ENCODE measurements at places on chromosomes 12 and 14.

- no peak for DNase-seq
These were observed 35.5 kb upstream of the SOCS2 start for GRCh38 chr12:93536766-93537488.

DNA sequence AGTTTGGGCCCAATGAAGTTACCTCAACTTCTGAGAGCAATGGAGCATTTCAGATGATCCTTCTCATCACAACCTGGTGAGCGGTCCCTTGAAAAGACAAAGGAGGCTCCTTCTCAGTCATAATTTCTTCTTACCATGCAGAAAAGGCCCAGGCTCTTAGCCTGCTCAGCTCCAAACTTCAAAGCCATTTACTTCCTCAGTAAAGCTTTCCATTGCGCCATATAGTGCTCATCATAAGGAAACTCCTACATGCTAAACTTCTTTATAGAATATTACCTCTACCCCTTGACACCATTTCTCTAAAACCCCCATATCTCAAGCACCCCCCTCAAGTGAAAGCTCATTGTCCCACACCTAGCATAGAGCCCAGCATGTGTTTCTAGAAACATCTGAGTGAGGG is 127.1 kb downstream of the GTF2A1 start:
- no peak for DNase-seq

- no peak for DNase-seq
These were observed 13.7 kb upstream of the OR5AU1 start for GRCh38 chr14:21169573-21169972.

GRCh38 chr14:93960108-93960475 is 16.3 kb downstream of the ASB2 start:
- peak; percentile 69 for DNase-seq

- DNase-seq: no peak
These were observed 19.0 kb downstream of the FAM222A start for GRCh38 chr12:109732321-109733305.

DNA sequence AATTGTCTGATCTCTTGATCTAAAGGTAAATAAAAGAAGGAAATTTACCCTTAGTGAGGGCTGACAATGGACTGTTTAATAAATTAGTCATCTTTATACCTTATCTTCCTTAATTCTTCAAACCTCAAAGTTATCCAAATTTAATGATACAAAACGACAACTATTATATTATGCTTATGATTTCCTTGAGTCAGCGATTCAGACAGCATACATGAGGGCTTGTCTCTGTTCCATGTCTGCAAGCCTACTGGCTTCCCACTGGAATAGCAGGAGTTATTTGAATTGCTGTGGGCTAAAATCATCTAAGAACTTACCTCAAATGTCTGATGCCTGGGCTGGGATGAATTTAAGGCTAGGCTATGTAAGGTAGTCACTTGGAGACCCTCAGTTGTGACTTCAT is 197.2 kb upstream of the MDGA2 start:
- no peak for DNase-seq

DNA sequence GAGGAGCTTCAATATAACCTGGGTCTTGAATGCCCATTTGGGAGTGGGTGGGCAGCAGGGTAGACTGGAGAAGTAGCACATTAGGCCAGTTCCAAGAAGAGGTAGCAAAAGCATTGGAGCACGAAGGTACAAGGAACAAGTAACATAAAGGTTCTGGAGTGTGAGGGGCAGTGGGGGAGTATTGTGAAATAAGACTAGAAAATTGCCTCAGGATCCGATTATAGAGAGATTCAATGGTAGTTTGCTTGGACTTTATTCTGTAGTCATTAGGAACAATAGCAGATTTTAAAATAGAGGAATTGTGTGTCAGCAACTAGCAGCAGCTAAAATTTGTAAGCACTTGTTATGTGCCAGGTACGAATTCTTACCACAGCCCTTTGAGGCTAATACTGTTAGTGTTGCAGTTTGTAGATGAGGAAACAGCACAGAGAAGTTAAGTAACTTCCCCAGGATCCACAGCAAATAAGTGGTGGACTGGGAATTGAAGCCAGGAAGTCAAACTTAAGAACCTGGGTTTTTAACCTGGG is 61.8 kb downstream of the PPFIBP1 start:
- DNase-seq: no peak

DNA sequence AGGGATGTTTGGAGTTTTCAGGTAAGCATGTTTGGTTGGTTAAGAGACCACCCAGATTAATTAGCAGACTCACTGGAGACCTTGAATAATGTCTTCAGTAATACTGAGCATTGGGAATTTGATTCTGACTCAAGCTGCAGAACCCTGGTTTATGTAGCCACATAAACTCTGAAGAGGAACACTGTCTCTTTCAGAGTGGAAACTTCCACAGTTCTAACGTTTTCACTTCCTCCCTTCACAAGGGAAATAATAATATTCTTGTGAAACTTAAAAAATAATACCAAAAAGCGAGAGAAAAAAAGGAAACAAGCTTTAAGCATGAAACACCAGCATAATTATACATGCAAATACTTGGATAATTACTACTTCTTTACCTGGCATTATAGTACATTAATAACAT is 40.0 kb upstream of the ST8SIA1 start:
- DNase-seq: no peak

- DNase-seq: no peak
These were observed 297.5 kb upstream of the SLC16A7 start for GRCh38 chr12:59298296-59298695.

DNA sequence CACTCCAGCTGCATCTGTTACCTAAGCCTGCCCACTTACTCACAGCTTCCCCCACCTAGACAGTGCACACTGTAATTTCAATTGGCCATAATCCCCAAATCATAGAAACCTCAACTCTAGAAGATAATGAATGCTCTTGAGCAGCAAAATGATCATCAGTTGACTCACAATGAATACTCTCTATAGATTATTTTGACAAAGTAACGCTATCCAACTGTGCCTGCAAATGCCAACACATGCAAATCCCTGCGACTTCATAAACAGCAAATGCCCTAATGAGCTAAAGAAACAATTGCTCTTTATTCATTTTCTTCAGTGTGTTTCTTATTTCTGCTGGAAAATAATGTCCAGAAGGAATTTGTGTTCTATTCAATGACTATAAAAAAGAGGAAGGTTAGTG is 319.5 kb downstream of the PAWR start:
- DNase-seq: no peak

DNA sequence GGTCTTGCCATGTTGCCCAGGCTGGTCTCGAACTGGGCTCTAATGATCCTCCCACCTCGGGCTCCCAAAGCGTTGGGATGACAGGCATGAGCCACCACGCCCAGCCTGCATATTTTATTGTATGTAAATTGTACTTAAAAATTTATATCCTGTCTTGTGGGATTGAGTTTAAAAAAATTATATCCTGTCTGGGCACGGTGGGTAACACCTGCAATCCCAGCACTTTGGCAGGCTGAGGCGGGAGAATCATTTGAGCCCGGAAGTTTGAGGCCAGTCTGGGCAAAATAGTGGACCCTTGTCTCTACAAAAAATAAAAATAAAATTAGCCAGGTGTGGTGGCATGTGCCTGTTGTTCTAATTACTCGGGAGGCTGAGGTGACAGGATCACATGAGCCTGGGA is 13.9 kb upstream of the CEBPE start:
- DNase-seq: no peak

GRCh38 chr12:101697197-101697929 is at the start of gene CHPT1:
TSS of gene CHPT1 (plus strand) at chr12:101697640. CDS start at chr12:101697862, 222 bp downstream.
- DNase-seq: peak; percentile 67

DNA sequence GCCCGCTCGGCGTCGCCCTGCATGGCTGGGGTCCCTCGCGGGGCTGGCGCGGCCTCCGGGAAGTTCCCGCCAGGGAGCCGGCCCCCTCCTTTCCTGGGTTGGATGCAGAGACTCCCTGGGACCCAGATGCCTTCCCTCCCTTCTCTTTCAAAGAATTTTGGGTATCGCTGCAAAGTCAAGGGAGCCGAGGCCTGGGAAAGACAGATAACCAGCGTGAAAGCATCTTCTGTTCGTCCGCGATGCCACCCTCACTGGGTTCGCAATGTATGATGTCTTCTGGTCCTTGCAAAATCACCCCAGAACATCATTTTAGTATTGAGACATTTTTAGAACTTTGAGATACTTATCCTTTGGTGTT is 451 bp downstream of the IRAK3 start:
- DNase-seq: no peak

DNA sequence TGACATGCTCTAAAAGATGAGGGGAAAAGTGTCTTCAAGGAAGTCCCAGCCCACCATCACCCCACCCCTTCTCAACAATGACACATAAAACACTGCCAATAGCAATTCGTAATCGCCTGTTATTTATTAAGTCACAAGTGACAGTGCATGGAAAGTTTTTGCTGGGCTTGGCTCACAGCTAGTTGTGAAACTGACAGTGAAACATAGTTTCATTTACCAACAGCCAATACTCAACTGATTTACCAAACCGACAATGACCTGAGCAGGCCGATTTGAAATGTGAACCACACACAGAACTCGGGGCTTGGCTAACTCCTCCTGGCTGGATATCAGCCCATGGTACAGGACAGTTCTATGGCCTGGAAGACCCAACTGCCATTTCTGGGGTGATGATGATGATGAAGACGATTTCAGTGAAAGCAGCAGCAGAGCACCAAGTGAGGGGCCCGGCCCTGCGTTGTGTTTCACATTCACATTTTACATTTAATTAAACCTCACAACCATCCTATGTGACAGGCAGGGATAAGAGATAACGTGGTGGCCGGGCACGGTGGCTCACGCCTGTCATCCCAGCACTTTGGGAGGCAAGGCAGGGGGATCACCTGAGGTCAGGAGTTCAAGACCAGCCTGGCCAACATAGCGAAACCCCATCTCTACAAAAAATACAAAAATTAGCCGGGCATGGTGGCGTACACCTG is 42.7 kb downstream of the CAMKK2 start:
- DNase-seq: no peak

DNA sequence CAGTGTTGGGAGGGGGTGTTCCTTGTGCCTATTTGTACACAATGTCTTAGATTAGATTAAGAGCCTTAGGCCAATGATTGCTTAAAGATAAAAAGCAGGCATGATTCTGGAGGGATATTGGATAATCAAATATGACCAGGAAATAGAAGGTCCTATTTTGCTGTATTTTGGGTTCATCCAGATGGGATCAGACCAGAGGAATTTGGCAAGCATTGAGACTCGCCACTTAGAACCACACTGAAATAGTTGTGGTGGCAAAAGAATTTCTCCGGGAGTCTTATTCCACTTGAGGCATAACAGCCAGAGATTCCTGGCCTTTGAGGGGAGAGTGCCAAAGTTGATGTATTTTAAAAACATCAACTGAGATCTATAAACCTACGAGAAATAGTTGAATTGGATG is 327.2 kb downstream of the RAD51B start:
- DNase-seq: no peak

- no peak for DNase-seq
These were observed 50.4 kb downstream of the MAGOHB start for GRCh38 chr12:10563002-10563401.

DNA sequence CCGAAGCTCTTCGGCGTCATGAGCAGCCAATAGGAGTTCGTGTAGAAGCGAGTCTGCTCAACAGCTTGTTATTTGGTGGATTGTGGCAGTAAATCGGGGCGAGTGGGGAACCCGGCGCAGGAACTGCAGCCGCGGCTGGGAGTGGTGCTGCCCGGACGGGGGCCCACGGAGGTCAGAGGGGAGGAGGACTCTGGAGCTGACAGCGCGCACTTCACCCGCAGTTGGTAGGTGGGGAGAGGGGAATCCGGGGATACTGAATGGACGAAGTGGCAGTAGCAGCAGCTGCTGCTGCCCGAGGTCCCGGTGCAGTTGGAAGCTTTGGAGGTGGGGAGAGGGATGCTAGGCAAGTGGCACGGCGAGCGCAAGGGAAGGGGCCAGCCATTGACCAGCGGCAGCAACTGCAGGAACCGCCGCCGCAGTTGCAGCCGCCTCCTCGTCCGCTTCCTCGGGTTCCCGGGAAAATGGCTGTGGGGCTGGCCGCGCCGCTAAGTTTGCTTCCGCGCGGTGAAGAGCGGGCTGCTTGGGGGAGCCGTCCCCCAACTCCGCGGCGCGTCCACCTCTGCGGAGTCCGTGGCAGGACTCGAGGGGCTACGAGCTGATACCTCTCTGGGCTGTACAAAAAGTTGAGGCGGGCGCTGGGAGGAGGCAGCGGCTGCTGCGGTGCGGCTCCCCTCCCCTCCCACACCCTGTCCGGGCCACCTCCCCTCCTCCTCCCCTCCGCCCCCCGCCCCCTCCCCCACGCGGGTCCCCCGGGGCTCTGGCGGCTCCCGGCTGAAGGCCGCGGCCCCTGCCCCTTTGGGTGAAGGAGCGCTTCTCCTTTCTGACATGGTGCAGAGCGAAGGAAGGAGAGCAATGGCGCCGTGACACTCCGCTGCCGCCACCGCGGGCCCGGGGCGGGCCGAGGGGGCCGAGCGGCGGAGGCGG is at the start of gene ARID4A:
Gene ARID4A (plus strand): TSS at position 79 of the 924 bp plus-strand sequence. CDS start 1,300 bp downstream, outside the sequence.
- DNase-seq: peak; percentile 85

GRCh38 chr14:41201696-41202095 is 405.0 kb upstream of the LRFN5 start:
- DNase-seq: no peak

- no peak for DNase-seq
These were observed 69.0 kb upstream of the CLMN start for GRCh38 chr14:95388699-95389098.

GRCh38 chr12:78204926-78205325 is 374.2 kb downstream of the NAV3 start:
- no peak for DNase-seq

DNA sequence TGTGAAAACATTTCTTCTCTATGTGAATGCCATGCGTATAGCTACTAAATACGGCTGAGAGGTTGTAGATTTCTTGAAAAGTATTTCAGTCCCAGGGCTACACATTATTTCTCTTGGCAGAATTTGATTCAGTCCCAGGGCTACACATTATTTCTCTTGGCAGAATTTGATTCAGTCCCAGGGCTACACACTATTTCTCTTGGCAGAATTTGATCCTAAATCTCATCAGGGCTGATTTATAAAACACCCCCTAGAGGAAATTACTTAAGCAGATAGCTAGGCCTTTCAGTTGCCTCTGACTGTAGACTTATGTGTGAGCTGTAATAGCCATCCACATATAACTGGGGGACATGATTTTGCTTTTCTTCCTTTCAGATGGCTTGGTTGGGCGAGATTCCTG is 50.4 kb downstream of the AK7 start:
- no peak for DNase-seq

DNA sequence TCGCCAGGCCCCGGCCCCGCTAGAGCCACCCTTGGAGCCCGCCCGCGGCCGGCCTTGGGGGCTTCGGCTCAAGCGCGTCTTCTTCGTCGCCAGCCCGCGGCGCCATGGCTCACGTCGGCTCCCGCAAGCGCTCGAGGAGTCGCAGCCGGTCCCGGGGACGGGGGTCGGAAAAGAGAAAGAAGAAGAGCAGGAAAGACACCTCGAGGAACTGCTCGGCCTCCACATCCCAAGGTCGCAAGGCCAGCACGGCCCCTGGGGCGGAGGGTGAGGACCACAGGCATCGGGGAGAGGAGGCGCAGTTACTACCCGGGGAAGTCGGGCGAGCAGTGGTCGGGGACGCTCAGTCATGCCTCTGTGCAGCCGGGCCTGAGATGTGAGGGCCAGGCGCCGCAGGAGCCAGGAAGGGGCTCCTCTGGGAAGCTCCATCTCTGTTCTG is 573 bp downstream of the ARL6IP4 start:
- DNase-seq: no peak

- DNase-seq: no peak
These were observed 17.6 kb downstream of the DUSP6 start for GRCh38 chr12:89334548-89335169.

- DNase-seq: no peak
These were observed 3.7 kb downstream of the USP44 start for GRCh38 chr12:95547522-95548055.

Measured in activated CD4-positive, alpha-beta T cell treated with anti-CD3 and anti-CD28 coated beads for 48 hours (primary cell).